Activated CD8-positive, alpha-beta T cell treated with anti-CD3 and anti-CD28 coated beads, Interleukin-2, amount 10 ng/mL, durations not matched to agents 7 days and 5 days (primary cell): ENCODE measurements at places on chromosomes 3 and 15.

GRCh38 chr3:158679547-158680000, 7.1 kb upstream of the LXN start:
- no peak for DNase-seq

DNA sequence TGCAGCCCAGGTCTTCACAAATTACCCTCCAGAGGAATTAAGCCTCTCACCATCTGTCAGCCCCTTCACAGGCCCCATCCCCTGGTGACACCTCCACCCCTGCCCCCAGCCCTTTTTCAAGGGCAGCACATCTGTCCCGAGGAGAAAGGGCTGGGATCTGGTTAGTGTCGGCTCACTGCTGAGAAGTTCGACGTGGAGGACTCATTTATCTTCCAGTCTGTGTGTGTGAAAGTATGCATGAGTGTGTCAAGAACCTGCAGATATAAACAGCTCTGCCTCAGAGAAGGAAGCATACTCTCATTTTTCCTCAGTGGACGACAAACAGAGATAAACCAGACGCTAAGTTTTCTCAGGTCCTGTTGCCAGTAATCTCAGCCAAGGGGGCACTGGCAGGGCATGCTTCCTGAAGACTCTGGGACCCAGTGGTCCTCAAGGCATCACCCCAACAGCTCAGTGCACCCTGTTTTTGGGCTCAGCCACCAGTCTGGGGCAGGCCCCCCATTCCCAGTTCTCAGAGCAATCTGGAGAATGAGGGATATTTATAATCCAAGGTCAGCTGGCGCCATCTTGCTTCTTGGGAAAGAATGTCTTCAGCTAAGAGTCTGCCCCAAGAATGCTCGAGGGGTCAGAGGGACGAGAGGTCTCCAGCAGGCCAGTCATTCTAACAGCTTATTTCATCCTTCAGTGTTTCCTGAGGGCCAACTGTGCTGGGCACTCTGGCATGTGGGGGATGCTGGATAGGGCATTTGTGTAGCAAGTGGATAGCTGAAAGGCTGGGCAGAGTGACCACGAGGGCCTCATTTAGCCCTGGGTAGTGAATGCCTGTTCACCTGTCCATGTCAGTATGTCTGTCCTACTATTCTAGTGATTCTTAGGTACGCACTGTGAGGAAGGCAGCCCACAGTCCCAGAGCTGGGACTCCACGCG, 73.6 kb downstream of the ADCY5 start:
- no peak for DNase-seq

DNA sequence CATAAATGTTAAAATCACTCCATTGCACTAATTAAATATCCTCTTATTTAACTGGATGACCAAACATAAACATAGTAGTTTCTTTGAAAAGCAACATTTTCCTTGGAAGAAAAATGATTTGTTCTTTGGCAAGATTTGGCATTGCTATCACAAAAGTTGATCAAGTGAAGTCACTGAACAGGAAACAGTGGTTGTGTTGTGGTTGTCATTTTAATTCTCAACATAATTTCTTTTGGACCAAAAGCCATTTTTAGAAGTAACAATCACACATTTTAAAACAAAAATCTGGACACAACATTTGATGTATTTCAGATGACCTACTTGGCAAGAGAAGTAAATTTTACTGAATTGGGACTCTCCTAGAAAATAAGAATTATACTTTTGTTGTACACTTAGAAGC, 872.3 kb downstream of the ROBO1 start:
- DNase-seq = no peak

GRCh38 chr3:131053043-131053859, 26.6 kb downstream of the NEK11 start:
- no peak for DNase-seq

- DNase-seq = no peak
Observed at GRCh38 chr3:130389743-130390478, 44.4 kb downstream of the COL6A5 start.

GRCh38 chr15:34588046-34588674, 4.7 kb upstream of the GOLGA8B start:
- DNase-seq = peak; percentile 79

DNA sequence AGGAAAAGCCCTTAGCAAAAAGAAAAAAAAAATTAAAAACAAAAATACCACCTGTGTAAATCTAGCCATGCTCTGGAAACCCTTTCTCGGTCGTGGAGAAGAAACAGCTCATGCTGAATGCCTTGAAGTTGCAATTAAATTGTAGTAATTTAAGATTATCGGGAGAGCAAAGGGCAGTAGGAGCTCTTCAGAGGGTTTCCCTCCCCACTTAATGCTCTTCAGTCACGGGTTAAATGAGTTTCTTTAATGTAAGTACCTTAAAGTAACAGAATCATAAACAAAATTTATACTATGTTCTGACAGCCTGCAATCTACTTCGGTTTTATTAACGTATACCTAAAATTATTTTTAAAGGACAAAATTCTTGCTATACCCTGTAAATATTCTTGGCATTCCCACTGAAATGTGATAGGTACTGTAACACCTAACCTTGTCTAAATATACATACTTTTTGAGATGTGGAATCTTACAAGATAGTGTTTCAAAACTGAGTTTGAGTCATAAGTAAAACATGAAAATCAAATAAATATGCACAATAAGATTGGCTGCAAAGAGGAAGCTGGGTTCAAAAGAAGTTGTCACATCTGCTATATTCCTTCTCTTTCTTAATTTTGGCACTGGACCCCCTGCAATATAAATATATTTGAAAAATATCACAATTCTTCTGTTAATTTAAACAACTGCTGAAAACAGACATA, 5.3 kb downstream of the FOXP1 start:
- no peak for DNase-seq

DNA sequence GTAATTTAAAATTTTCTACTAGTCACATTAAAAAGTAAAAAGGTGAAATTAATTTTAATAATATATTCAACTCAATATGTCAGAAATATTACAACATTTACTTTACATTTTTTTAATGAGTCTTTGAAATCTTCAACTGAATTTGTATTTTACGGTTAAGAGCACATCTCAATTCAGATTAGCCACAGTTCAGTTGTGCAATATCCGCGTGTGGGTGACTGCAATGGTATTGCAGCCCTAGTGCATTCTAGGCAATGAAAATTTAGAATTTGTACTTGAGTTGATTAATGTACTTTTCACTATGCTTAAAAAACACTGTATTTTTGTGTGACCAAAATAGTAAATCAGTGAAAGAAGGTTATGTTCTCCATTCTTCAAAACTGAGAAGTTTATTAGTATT, 57.3 kb downstream of the CEP63 start:
- DNase-seq = no peak

DNA sequence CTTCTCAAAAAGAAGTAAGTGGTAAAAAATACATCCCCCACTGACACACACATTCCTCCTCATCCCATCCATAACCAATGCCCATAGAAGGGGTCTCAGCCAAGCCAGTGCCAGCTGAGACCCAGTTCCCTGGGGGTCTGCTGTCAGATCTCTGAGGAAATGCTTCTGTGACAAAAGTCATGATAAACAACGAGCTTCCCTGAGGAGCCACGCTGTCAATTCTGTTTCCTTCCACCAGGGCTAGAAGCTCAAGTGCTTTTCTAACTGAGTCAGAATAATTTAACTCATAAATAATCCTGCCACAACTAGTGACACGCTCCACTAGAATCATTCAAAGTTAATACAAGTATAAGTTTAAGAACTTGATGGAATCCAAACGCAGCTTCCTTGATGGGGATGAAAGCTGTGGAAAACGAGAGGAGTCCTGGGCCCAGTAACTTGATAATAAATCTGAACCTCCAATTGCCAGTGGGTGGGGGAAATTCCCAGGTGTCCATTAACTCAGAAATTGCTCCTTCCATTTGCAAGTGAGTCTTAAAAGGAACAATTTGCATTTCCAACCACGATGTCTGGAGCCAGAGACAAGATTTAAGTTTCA, 348.7 kb upstream of the LMCD1 start:
- DNase-seq = no peak

DNA sequence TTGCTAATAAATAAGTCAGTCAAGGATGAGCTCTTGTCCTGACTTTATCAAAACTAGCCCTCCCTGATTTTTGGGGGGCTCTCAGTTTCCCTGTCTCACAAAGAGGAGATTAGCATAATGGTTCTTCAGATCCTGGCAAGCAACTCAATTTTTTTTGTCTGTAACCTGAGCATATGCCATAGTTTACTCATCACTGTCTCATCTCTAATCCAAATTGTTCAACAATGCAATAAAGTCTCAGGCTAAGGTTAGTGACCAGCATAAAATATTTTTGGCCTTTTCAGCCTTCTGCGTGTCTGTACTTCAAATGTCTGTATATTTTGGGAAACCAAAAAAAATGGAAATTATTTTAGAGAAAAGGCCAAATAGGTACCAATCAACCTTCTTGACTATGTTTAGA, 465.6 kb upstream of the TPRG1 start:
- DNase-seq = no peak

GRCh38 chr3:61940236-61940635, 378.9 kb downstream of the PTPRG start:
- no peak for DNase-seq

DNA sequence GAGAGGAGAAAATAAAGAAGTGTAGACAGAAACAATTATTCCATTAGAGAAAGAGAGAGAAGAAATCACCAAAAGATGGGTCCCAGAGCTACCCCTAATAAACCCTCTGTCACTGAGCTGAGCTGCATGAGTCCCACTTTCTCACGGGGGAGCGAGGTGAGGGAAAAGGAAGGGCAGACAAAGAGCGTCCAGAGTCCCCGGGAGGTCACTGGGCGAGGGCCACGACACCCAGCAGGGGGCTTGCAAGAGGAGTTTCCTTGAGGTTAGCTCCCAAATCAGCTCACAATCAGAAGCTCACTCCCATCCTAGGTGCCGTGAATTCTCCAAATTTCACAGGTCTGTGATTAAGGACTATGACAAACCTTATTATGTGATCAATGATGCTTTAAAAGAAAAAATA, 62.3 kb downstream of the XXYLT1 start:
- no peak for DNase-seq

DNA sequence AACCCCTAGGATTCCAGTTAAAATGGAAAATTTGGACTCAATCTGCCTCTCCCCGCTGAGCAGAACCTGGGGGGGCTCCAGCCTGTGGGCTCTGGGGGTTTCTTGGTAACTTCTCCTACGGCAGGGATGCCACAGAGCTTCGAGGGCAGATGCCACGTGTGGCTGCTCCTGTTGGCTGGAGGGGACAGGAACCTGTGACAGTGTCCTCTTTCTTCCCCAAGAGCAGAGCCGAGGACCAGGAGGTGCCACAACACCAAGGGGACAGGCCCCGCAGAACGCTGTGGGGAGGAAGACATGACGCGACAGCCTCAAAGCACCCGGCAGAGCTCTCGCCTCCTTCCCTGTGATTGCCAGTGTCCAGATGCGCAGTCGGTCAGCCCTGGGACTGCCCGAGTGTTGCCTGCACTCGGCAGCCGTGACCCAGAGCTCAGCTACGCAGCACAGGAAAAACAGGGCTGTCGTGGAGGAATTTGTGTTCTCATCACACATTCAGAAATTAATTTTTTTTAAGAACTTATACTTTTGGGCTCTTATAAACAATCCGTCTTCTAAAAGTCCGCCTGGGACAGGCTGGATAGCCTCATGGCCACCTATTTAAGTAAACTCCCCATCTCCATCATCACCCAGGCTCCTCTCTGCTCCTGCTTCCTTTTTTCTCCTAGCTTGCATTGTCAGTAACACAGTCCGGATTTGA, 131.9 kb upstream of the MEF2A start:
- DNase-seq = no peak

DNA sequence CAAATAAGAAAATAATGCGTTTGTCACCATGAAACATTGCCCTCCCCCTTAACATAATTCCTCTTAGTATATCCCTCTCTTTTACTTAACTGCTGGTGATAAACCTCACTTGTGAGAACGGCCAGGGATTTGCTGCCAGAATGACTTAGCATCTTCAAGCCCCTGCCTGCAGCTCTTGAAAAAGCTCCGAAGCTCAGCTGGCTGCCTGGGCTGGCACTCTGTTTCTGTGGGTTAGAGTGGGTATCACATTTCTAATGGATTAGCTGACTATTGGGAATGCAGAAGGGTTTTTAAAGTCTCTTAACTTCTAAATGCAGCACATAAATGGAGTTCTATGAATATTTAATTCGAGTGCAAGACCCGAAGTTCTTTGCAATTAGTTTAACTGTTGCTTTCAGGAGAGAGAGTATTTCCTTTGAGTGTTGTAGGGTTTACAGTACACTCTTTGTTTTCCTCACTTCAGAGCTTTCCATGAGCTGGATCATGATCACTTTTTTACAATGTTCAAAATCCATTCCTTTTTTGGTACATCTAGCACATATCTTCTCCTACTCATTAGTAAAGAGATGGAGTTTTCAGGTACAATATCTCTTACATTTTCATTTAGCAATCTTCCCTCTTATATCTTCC, 124.7 kb upstream of the RBMS3 start:
- no peak for DNase-seq

DNA sequence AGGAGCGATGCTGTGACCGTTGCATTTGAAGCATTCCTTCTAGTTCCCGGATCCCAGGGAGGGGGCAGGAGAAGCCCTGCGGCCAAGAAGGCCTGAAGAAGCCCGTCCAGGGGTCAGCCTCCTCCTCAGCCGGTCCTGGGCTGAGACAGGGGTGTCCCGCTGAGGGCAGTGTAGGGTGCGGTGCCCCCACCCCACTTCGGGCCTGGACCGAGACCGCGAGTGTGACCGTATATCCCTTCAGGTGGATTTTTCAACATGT, 2.8 kb downstream of the OCA2 start:
- no peak for DNase-seq

GRCh38 chr15:49769225-49769624, 148.4 kb downstream of the DTWD1 start:
- no peak for DNase-seq

- DNase-seq = no peak
Observed at GRCh38 chr3:33664195-33664594, 53.9 kb downstream of the CLASP2 start.

DNA sequence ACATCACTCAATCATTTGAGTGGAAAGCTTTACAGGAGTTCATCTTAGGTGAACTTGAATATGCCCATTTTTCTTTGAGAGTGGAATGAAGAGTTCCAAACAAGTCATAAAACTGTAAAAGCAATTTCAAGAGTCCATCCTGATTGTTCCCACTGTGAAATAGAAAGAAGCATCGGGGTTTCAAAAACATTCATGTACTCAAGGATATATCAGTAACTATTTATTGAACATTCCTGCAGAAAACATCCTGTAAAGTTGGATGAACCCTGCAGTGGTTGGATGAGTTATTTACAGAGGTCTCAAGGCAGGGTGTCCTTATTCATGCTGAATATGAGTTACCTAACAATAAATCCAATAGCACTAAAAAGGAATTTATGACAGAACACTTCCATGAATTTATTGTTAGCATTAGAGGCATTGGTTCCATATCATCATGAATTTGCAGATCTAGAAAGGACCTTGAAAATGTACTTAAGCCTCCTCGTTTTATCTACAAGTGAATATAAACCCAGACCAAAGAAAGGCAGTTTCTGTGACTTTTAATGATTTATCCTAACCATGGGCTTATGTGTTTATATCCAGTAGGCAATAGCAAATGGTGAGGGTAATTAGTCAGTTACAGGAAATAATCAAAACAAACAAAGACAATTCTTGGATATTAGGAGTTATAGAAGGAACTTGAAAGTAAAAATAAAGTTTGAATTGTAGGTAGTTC, 361.9 kb upstream of the KCNMB2 start:
- no peak for DNase-seq
